Subcutaneous preadipocyte (primary cell): ENCODE measurements at places on chromosomes 2 and 18. TPM values are rescaled to one million over a fixed set of nuclear protein-coding genes. Genes with fewer than 3 reads are reported as not detected.

Gene KCNG2
- total RNA-seq, result not detected in 2 replicates

Gene C2orf74
- 2.9 and 6.5 TPM in 2 replicates for total RNA-seq

Gene GPBAR1
- 0.20 TPM in 1 of 2 replicates, not detected in the other for total RNA-seq

Gene ASB1
- 23.5 and 28.2 TPM in 2 replicates for total RNA-seq

Gene ERFE
- total RNA-seq, result 7.0 and 8.0 TPM in 2 replicates

Gene BCS1L
- total RNA-seq, result 42.6 and 48.1 TPM in 2 replicates

Gene GPR17
- total RNA-seq, result not detected in 2 replicates

Gene DIPK1C
- not detected in 2 replicates for total RNA-seq

Gene LYPD6B
- total RNA-seq, result not detected in 2 replicates

Gene SDC1
- 6.6 and 20.3 TPM in 2 replicates for total RNA-seq

Gene BOLL
- not detected in 2 replicates for total RNA-seq

Gene MLPH
- total RNA-seq, result 22.4 and 49.5 TPM in 2 replicates

Gene FEV
- not detected in 2 replicates for total RNA-seq

Gene AMMECR1L
- total RNA-seq, result 12.5 and 16.6 TPM in 2 replicates

Gene ACMSD
- total RNA-seq, result not detected in 2 replicates

Gene SP110
- 8.4 and 17.3 TPM in 2 replicates for total RNA-seq

Gene SERPINB12
- not detected in 2 replicates for total RNA-seq

Gene TFCP2L1
- total RNA-seq, result under 0.01 TPM in 1 of 2 replicates, not detected in the other

Gene PKP4
- 19.5 and 46.5 TPM in 2 replicates for total RNA-seq

Gene GAREM2
- 0.78 and 1.5 TPM in 2 replicates for total RNA-seq

Gene ASIC4
- under 0.01 TPM in 1 of 2 replicates, not detected in the other for total RNA-seq

Gene MYO5B
- total RNA-seq, result under 0.01 TPM in 1 of 2 replicates, not detected in the other

Gene ECEL1
- not detected in 2 replicates for total RNA-seq

Gene CCDC141
- total RNA-seq, result under 0.01 TPM in 1 of 2 replicates, not detected in the other

Gene TMEM198
- total RNA-seq, result 1.2 and 3.3 TPM in 2 replicates

Gene FBXO36
- 2.9 and 3.3 TPM in 2 replicates for total RNA-seq

Gene GTF2A1L
- not detected in 2 replicates for total RNA-seq

Gene ANTXR1
- 24.6 and 29.5 TPM in 2 replicates for total RNA-seq

Gene CEP192
- total RNA-seq, result 28.7 and 40.3 TPM in 2 replicates

Gene DPP10
- total RNA-seq, result not detected in 2 replicates

Gene M1AP
- not detected in 2 replicates for total RNA-seq

Gene UGT1A4
- total RNA-seq, result not detected in 2 replicates

Gene TMEM169
- 0.37 TPM in 1 of 2 replicates, not detected in the other for total RNA-seq

Gene TMEM247
- total RNA-seq, result not detected in 2 replicates

Gene COL6A3
- total RNA-seq, result 1,617 and 2,764 TPM in 2 replicates

Gene CFC1
- total RNA-seq, result not detected in 2 replicates

Gene TGFBRAP1
- total RNA-seq, result 14.0 and 20.1 TPM in 2 replicates
